ENCODE measurements at places on chromosomes 13 and 19. TPM values are rescaled to one million over a fixed set of nuclear protein-coding genes. Genes with fewer than 3 reads are reported as not detected.

Gene DENND1C
- 0.17 TPM for total RNA-seq

Gene POU4F1
- 2.2 TPM for total RNA-seq

Gene GAS6
- total RNA-seq = 13.6 TPM

Gene KLHL1
- total RNA-seq = 0.05 TPM

Gene HRC
- total RNA-seq = not detected

Gene SHISA2
- total RNA-seq = 0.72 TPM

Gene TMPRSS9
- total RNA-seq = not detected

Gene APC2
- not detected for total RNA-seq

Gene TTYH1
- total RNA-seq = not detected

Data from NCI-H460 (cell line).